Stimulated activated naive CD8-positive, alpha-beta T cell treated with anti-CD3 and anti-CD28 coated beads, Interleukin-15, Interleukin-2, amounts not matched to agents 100 U/mL and 50 U/mL, for 24 hours (primary cell): ENCODE measurements at places on chromosomes 6 and 20.

DNA sequence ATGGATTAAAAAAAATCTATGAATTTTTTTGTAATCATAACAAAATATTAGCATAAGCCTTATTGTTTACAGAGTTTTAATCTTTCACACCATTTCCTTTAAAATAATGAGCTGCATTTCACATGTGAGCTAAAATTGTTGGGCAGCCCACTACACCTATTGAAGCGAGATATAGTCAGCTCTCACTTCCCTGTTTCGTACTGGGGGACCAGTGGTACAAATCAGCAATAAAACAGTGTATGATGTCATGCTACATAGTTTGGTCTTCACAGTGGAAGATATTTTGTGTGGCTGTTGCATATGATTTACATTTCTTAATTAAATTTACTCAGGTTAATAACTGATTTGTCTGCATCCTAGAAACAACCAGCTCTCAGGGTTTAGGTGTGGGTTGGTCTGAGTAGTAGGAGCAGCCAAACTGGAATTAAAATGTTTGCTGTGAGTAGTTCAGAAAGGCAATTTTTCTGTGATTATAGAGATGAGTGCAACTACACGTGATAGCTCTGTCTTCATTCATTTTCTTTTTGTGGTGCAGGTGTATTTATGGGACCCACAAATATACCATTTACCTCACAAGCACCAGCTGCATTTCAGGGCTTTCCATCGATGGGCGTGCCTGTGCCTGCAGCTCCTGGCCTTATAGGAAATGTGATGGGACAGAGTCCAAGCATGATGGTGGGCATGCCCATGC is 99.3 kb downstream of the B3GAT2 start:
- DNase-seq = no peak

GRCh38 chr6:5704708-5705107 is 302.0 kb downstream of the NRN1 start:
- DNase-seq = no peak

- no peak for DNase-seq
These were observed 180.9 kb downstream of the TAF4 start for GRCh38 chr20:61884571-61885389.

- DNase-seq = no peak
These were observed 21.7 kb upstream of the BNIP5 start for GRCh38 chr6:36358226-36358915.

- DNase-seq = no peak
These were observed 239.9 kb upstream of the RNF217 start for GRCh38 chr6:124722141-124722878.

DNA sequence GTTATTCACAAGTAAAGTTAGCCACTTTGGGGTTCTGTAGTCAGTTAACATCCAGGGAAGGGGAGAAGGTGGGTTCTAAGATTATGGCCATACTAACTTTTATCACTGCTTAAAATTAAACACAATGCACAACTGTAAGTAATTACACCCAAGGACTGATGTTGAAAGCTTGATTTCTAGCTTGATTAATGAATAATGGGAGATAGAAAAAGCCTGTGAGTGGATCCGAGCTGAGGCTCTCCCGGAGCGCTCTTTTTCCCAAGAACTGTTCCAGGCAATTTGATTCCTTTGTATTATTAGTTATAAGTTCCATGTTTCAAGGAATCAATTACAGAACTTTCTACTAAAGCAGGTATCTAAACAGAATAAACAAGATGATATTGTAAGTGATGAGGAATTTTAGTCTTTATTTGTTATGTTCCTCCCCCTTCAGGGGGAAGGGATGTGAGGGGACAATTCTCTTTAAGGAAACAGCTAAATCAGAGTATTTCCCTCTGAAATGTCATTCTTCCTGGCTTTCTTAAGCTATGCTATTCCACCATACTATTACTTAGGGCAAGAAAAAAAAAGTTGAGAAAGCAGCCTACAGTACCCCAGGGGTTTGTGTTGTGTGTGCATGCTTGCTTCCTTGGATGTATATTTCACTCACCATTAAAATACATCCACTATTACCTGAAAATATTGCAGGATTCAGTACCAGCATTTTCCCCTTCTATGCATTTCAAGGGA is 3.8 kb downstream of the TSHZ2 start:
- no peak for DNase-seq

DNA sequence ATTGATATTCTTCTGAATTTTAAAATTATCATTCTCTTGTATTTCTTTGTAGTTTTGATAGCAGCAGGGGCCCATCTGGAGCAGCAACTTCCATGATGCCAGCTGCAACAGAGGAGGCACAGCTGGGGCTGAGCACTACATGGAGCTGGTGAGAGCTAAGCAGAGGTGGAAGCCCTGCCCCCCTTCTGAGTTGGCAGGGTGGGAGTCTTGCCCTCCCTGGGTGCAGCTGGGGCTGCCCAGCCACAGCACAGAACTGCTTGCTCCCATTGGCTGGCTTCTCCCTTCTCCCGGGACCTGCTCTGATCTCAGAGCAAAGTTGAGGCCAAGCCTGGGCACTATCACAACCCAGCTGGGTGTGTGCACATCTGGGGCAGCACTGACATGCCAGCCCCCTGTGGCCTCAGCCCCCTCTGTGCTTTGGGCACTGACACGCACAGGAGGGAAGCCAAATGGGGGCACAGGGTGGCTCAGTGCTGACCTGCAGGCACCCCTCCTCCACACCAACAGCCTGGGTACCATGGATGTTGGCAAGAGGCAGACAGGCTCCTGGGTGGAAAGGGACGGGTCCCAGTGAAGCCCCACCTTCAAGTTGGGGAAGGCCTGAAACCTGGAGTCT is 69.1 kb upstream of the EYA4 start:
- DNase-seq = no peak

DNA sequence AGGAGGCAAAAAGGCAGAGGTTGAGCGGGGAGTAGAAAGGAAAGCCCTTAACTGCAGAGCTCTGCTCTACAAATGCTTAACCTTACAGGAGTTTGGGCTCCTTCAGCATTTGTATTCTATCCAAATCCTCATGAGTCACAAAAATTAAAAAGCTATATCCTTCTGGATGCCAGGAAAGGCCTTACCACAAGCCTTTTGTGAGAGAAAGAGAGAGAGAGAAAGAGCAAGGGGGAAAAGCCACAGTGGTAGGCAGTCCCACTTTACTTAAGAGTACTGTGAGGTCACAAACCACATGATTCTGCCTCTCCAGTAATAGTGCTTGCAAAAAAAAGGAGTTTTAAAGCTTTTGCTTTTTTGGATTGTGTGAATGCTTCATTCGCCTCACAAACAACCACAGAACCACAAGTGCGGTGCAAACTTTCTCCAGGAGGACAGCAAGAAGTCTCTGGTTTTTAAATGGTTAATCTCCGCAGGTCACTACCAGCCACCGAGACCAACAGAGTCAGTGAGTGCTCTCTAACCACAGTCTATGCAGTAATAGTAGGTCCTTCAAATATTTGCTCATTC is at the start of gene RUNX2:
Gene RUNX2 (plus strand): TSS at position 375 of the 567 bp plus-strand sequence. CDS start 397 bp downstream, outside the sequence.
- DNase-seq = peak; percentile 12

GRCh38 chr6:147589739-147590250 is 81.3 kb downstream of the SAMD5 start:
- DNase-seq = no peak

DNA sequence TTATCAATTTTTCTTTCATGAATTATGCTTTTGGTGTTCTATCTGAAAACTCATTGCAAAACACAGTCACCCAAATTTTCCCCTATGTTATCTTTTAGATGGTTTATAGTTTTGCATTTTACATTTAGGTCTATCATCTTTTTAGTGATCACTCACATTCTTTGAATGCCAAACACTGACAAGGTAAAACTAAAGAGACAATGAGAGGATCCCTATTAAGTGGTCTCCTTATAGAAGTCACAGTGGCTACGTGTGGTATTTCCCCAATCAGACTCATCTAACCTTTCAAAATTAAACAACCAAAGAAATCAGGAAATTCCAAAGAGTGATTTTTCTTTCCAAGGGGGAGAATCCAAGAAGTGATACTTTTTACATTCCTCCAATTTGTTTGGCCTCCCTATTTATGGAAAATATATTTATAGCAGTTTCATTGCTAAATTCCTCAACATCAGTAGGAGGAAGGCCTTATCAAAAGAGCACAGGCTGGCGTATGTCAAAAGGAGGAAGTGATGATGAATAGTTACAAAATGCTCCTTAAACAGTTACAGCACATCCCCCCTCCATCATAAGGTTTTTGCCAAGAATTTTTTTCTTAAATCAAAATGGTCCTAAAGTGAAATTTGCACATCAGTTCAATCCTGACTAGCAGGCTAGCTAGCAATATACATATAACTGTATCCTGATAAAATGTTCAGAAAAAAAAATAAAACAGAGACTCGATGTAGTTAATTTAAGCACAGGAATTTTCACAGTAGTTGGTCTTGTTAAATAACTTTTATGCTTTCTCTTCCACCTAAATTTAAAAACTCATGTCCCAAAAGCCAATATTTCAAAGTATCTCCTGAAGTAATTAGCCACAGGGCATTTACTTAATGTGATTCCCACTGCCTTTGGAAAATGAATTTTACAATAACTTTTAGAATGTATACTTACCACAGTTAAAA is 76.2 kb upstream of the IPCEF1 start:
- no peak for DNase-seq

GRCh38 chr20:49687595-49688567 is 25.8 kb downstream of the B4GALT5 start:
- no peak for DNase-seq

DNA sequence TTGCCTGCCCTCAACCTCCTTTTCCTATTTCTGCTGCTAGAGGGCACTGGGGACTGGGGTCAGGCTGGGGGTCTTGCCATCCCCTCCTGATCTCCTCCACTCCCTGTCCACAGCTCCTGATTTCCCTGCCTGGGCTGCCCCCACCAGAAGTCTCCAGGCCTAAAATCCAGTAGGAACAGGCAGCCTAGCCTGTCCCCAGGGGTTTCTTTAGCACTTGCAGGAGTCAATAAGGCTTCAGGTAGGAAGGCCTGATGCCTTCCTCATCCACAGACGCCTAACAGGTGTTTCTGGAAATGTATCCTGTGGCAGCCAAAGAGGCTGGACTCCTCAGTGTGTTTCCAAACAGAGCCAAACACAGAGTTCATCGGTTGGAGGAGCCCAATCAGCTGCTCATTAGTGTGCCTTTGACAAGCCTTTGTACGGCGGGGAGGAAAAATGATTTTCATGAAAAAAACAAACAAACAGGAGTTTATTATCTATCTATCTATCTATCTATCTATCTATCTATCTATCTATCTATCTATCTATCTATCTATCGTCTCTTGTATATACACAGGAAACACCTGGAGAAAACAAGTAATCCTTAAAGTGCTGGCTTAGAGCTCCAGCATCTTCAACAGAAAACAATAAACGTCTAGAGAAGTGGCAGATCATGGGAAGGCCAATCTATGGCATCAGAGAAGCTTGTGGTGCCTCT is 3.7 kb upstream of the RAET1E start:
- no peak for DNase-seq

DNA sequence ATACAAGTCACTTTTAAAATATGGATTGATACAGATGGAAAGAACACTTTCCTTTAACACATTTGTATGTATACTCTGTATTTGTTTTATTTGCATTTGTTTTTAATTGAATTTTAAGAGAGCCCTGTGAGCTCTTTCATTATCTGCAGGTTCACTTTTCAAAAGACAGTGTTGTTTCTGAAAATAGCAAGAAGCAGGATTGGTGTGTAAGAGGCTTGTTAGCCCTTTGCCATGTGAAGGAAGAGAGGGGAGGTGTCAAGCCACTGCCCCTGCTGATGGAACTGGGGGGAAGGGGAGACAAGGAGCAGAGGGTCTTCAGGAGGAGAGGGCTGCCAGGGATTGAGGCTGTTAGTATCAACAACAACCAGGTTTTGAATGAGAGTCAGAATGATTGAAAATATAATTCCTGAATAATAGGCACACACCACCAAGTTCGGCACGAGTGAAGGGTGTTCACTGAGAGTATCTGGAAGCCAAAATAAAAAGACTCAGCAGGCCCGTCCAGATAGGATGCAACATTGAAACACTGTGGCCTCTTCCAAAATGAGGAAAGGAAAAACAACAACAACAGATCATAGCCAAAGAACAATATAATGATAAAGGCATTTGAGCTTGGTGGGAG is 12.6 kb upstream of the PBOV1 start:
- DNase-seq = no peak

GRCh38 chr6:116385921-116386320 is 15.2 kb downstream of the DSE start:
- no peak for DNase-seq

DNA sequence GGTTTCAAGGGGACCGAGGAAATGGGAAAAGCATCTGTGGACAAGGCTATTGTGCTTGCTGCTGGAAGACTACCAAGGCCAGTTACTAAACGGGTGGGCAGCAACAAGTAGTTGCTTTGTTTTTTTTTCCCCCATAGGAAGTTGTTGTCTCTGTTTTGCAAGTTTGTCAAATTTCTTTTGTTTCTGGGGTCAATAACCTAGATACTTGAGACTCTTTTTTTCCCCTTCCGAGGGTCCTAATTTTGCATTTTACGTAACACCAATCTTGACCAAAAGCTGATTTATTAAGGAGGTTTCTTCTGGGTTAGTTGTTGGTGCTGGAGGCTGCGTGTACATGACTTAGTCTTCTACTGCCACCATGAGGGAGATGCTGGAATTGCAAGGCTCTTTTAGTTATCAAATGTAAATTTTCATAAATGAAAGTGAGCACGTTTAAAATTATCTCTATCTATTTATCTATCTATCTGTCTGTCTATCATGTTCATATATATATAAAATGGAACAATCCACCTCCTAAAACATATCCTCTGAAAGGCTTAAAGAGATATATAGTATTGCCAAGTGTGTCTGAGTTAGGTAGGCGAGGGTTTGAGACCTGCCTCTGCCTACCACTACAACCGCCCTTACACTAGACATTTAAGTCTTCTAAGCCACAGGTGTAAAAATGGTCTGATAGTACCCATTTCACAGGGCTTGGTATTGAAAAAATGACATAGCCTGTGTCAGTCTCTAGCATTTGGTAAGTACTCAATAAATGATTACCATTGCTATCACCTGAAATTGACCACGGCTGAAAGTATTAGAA is 60.2 kb downstream of the GCLC start:
- DNase-seq = peak; percentile 75

DNA sequence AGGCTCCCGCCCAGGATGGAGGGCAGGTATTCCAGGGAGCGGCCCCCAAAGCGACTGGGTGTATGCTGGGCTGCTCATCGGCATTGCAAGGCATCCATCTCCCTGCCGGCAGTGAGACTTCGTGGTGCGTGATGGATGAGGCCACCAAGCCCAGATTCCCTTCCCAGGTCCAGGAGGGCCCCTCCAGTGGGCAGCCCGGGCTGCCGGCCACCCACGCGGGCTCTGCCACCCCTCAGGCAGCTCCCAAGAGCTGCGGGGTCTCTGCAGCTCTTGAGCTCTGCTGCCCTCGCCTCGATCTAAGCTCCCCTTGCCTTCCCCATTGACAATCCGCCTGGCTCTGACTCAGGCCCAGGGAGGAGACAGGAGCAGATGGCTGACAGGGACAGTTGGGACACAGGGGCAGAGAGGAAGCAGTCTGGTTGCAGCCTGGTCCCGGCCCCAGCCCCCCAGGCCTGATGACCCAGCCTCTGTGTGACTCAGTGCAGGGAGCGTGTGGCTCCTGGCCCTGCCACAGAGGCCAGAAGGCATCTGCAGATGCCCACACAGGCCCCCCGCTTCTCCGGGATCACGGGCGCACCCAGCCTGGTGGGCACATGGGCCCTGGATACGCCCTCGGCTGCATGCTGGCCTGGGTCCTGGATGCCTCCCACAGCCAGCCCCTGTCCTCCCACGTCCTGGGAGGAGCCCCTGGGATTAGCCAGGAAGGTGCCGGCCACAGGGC is 33.0 kb downstream of the SLCO4A1 start:
- no peak for DNase-seq
